Tongue (tissue), 3 donors: ENCODE measurements at places on chromosomes 16 and 17. TPM values are rescaled to one million over a fixed set of nuclear protein-coding genes. Genes with fewer than 3 reads are reported as not detected.

DNA sequence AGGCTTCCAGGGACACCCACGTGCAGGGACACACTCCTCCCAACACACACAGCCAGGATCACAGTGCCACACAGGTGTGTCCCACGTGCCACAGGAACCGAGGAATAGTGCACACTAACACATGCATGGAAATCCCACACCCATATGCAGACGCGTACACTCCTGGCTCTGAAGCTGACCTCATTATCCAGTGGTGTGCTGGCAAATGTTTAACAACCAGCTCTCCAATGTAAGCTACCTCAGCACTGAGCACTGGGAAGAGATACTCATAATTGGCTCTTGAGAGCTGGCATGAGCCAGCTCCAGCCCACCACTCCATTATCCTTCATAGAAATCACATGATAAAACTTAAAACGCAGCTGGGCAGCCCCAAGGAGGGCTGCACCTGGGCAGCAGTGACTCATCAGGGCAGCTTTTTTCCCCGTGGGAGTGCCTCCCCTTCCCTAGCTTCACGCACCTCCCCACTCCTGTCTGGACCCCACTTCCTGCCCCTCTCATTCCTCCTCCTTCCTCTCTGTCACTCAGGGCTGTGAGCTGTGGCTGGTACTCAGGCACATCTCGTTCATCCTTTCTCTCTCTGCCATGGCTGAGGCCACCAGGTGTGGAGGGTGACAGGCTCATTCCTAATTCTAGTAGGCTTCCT, 14.9 kb upstream of the TBX21 start:
- no peak for DNase-seq

GRCh38 chr16:741986-742629, 1.3 kb upstream of the CIAO3 start:
- DNase-seq, result no peak

DNA sequence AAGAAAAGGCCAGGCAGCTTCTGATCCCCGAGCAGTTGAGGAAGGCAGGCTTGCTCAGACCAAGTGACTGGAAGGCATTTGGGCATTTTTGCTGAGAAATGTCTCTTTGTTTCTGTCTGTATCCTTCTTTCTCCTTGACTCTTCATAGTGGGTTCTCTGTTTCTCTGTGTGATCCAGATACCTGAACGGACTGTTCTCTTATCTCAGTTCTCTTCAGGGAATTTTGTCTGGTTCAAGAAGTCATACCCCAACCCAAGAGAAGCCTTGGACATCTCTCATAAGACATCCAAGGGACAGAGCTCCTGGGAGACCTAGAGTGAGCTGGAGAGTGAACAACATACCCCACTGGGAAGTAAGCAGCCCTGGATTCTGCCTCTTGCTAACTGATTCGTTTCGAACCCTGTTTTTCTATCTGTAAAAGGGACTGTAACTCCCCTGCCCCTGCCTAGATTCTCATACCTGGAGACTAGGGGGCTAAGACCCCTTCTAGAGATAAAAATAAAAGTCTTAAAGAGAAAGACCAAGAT, 541 bp downstream of the CCL3 start:
- no peak for DNase-seq

Gene OGFOD3
- 22.8 TPM for total RNA-seq

DNA sequence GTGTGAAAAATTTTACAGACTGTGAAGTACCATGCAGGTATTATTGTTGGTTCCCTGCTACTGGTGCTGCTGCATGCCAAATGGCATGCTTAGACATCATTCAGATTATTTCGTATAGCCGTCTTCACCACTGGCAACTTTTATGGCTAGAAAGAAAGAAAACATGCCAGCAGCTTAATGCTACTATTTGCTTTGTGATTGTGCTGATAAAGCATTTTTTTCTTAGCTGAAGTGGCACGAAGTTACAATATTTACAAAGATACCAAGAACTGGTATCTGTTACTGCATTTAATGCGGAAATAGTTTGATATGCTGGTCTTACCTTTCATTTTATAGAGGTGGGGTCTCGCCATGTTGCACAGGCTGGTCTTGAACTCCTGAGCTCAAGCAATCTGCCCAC, 8.2 kb downstream of the ZNHIT3 start:
- no peak for DNase-seq

Gene EVPLL
- 3.5 TPM for total RNA-seq

GRCh38 chr17:40560592-40561293, 4.5 kb downstream of the CCR7 start:
- no peak for DNase-seq
